ENCODE measurements at places on chromosomes 12 and 14.

- no peak for DNase-seq
Measured at GRCh38 chr12:4505376-4505986, 33.2 kb upstream of the RAD51AP1 start.

- DNase-seq = peak; percentile 58
Measured at GRCh38 chr12:111842556-111843396, 748 bp downstream of the MAPKAPK5 start.

- no peak for DNase-seq
Measured at GRCh38 chr12:58712976-58713375, 207.3 kb downstream of the LRIG3 start.

GRCh38 chr12:26690601-26691000 is 142.4 kb downstream of the ITPR2 start:
- DNase-seq = no peak

DNA sequence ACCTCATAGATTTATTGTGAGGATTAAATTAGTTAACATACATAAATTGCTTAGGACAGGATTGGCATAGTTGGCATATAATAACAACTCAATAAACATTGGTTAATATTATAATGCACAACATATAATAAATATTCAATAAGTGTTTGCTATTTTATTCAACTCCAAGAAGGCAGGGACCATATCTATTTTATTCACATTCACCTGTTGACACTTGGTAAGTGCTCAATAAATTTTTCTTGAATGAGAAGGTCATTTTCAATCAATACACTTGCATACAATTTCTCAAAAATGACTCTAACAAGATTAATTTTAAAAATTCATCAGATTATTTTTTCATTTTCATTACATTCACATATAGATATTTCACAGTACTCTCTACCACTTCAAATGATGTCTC is 12.4 kb upstream of the NUP107 start:
- DNase-seq = no peak

- DNase-seq = no peak
Measured at GRCh38 chr12:10960211-10960610, 21.1 kb upstream of the TAS2R14 start.

DNA sequence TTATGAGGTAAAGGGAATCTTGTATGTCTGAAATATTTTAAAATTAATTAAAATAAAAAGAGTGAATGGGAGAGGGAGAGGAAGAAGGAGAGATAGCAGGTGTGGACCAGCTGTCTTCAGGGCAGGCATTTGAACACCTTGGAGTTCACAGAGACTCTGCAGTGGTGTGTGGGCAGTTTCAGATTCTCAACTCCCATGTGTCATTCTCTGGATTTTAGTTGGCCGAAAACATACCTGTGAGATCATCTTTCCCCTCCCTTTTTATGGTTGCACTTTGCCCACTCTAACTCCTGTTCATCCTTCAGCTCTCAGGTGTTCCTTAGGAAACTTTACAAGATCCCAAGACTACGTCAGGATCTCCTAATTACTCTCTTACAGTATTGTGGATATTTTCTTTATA is 108.1 kb downstream of the ERC1 start:
- no peak for DNase-seq

- no peak for DNase-seq
Measured at GRCh38 chr14:49033131-49033530, 553.0 kb downstream of the RPS29 start.

- no peak for DNase-seq
Measured at GRCh38 chr12:80747800-80748199, 31.1 kb downstream of the MYF5 start.

- DNase-seq = no peak
Measured at GRCh38 chr12:115891556-115892164, 385.8 kb downstream of the MED13L start.

- DNase-seq = no peak
Measured at GRCh38 chr12:77070800-77071449, 5.6 kb upstream of the E2F7 start.

- peak; percentile 35 for DNase-seq
Measured at GRCh38 chr12:132129007-132129406, 15.1 kb downstream of the DDX51 start.

DNA sequence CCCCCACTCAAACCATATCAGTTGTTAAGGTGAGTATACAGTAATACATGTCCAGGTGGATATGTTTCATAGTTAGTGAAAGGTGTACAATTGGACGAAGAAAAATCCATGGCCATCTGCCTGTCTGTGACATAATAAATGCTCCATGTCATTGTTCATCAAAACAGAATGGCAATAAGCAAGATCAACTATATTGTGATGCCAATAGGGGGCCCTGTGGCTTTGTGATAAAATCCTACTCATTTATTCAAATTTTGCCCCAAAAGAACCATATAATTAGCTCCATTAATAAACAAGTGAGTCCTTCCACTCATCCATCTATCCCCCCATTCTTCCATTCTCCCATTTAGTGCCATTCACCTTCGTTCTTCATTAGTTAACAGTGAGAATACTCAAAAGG is 102.0 kb downstream of the MGST1 start:
- DNase-seq = no peak

DNA sequence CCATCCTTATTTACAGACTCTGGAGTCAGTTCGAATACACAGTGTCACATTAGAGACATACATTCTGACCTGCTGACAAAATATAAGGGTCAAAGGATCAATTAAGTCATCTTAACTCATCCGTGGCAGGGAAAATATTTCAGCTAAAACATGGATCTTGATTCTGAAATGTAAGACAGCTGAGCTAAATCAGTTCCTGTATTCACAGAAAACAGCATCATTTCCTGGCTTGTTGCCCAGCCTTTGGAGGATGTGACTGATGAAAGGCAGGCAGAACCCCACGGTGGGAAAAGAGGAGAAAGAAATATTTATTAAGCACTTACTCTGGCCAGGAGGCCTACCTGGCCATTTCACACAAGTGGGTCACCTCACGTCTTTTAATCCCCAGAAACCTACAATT is 101.9 kb downstream of the GAS2L3 start:
- DNase-seq = no peak

DNA sequence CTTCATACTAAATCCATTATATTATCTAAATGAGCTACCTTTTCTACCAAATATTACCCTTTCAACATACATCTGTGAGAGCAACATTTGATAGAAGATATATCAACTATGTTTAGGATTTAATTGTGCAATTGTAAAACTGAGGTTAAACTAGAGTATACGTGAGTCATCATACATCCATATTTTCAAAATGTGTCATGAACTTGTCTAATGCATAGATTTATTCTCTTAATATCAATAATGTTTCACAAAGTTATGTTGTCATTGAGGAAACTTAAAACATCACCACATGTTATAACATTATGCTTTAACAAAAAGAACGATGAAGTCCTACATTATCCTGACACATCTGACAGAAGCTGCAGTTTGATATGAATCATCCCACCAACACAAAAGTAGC is 645.5 kb upstream of the NOVA1 start:
- no peak for DNase-seq

DNA sequence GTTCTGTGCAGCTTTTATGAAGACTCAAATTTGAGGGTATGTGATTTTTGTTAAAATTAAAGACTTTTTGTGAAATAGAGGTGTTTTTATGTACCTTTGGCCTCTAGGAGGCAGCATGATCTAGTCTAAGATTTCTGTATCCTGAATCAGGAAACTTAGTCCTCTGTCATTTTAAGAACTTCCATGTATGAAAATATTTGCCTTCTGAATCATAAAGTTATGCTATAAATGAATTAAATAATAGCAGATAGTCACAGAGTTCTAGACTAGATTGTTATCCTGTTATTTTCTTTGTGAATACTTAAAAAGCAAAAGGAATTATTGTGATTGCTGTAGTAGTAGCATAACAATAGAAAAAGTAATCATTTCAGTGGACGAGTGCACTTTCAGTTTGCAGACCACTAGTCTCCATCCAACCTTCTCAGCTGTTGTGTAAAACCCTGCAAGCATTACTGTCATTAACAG is 56.3 kb downstream of the FGD4 start:
- no peak for DNase-seq

GRCh38 chr12:76952995-76953394 is 74.2 kb upstream of the CSRP2 start:
- DNase-seq = no peak

GRCh38 chr12:42525444-42525843 is 64.1 kb downstream of the PRICKLE1 start:
- no peak for DNase-seq

DNA sequence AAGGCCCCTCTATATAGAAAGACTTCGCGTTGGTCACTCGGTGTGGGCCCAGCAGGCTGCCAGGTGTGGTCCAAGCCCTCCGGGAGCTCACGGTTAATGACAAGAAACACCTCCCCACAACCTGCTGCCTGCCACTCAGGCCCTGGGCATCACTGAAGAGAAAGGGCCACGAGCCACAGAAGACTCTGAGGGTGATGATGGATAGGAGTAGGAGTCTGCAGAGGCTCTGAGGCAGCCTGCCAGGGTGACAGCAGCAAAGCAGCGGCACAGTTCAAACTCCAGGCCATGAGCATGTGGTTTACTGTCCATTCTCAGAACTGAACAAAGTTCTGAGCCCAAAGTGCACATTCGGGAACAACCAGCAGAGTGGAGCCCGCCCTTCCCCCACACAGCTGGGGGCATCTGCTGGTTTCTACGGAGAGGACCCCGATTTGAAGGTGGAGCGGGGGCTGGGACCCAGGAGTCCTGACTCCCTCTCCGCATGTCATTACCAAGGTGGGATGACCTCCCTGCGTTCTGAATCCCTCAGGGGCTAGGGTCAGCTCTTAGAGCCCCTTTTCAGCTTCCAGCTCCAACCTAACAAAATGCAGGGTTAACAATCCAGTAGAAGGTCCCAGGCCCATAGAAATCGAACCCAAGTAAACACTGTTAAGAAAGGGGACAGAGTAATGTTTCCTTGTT is 65.8 kb downstream of the VWF start:
- no peak for DNase-seq

GRCh38 chr14:102317564-102318248 is 1.8 kb upstream of the ZNF839 start:
- DNase-seq = no peak

DNA sequence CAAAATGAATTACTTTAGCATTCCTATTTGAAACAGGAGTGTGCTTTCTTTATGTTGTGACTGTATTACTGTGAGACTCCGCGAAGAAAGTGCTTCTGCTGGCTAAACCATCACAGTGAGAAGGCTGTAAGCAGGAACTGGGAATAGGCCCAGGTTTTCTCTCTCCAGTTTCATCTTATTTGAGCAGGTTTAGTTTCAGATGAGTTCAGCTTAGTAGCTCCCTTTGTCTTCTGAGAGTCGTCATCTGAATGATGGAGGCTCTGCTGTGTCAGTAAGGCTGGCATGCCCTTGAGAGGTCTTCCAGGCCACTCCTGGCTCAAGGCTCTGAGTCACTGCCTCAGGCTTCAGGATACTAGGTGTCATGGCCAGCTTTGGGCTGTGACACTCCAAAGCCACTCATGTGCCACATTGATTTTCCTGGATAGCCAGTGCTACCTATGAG is 205.6 kb upstream of the RGS6 start:
- DNase-seq = no peak

DNA sequence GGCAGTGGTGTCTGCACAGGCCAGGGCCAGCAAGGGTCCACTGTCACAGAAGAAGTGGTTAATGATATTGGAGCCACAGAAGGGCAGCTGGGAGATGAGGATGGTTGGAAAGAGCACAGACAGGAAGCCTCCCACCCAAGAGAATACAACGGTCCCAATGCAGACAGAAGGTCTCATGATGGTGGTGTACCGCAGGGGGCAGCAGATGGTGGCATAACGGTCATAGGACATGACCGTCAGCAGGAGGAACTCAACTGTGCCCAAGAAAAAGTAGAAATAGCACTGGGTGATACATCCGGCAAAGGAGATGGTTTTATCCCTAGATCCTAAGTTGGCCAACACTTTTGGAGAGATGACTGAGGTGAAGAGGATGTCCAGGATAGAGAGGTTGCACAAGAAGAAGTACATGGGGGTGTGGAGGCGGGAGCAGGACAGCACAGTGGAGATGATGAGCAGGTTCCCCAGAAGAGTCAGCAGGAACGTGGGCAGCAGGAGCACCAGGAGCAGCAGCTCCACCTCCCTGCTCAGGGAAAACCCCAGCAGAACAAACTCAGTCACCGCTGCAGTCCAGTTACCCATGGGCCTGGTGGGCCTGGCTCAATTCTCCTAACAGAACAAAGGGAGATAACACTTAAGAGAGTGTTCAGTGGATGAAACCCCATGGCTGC is 9.8 kb downstream of the OR6J1 start:
- DNase-seq = no peak

- no peak for DNase-seq
Measured at GRCh38 chr14:106346534-106347290, 820.3 kb downstream of the TMEM121 start.

GRCh38 chr14:91835197-91835919 is 32.0 kb downstream of the TC2N start:
- DNase-seq = no peak

DNA sequence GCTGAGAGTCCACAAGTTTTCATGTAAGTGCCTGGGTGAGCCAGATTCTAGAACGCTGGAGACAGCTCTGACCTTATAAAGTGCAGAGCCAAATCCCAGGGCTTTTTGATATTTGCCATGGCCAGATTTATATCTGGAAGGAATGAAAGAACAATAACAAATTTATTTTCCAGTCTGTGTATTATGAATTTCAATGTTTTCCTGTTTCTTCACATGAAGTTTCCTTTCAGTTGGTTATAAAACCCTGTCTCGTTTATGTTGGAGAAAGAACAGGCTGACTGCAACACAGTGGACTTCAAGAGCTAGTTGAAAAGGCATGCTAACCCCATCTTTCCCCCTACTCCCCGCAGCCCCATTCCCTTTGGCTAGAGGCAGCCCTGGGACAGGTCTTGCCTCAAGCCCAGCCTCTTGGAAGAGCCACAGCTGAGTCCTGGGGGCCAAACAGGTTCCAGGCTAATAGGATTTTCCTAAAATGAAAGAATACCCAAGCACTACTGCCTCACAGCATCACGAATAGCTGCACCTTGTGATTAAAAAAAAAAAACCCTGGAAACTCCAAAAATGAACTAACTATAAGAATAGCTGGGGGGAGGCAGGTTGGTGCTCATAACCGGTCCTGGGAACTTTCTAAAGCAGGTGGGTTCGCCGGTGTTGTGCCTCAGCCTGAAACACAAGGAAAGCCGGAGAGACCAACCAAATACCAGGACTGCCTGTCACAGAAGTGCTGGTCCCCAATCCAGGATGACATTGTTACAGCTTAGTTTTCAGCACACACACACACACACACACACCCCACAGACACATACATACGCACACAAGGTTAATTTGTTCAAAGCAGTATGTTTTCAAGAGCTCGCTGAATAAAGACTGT is 1.5 kb downstream of the FBLN5 start:
- no peak for DNase-seq

GRCh38 chr14:68508581-68508980 is 284.3 kb downstream of the ZFP36L1 start:
- DNase-seq = no peak
